ENCODE measurements at places on chromosomes 11 and 22.

GRCh38 chr11:20367313-20367948 is 3.9 kb downstream of the HTATIP2 start:
- no peak for DNase-seq

DNA sequence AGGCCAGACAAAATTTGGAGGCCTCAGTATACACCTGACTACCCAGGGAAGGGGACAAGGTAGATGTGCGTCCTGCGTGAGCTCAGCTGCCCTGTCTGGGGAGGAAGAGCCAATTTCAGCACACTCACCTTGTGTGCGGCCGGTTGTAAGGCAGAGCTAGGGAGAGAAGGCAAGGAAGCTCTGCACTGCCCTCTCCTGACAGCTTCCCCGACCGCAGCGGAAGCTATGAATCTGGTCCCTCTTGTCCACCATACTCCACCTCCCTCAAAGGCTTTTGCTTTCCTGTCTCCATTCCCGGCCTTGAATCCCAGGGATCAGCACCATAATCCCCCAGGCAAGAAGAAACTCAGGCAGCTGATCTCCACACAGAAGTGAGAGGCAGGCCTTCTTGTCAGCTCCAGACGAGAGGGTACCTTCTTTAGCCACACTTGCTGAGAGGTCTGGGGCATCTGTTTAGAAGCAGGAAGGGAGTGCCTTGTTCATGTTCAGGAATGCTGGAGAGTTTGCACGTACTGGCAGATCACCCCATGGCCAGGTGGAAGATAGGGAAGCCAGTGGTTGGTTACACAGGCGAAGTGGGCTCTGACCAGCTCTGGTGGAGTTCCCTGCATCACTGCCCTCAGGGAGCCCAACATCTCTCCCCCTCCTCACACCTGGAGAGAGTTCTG is 62.5 kb downstream of the FEZ1 start:
- no peak for DNase-seq

DNA sequence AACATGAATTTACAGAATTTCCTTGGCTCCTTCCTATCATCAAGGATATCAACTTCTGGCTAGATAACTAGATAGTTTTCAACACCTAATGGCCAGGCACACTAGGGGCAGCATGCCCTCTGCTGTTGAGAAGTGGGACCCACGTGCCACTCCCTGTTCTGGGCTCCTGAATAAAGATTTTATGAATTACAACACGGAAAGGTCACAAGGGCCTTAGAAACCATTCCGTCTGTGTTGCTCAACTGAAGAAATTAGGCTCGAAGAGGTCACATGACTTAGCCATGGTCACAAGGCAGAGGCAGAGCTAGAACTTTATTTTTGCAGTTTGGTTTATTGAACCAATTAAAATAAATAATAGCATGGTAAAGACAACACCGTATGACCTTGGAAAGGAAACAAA is 36.0 kb downstream of the PRCP start:
- no peak for DNase-seq

- DNase-seq: peak; percentile 62
Observed at GRCh38 chr11:76152086-76152681, 54.1 kb downstream of the WNT11 start.
